ENCODE measurements at places on chromosomes 2 and 18.

- no peak for DNase-seq
These were observed 468.0 kb downstream of the NUP35 start for GRCh38 chr2:183592271-183592670.

DNA sequence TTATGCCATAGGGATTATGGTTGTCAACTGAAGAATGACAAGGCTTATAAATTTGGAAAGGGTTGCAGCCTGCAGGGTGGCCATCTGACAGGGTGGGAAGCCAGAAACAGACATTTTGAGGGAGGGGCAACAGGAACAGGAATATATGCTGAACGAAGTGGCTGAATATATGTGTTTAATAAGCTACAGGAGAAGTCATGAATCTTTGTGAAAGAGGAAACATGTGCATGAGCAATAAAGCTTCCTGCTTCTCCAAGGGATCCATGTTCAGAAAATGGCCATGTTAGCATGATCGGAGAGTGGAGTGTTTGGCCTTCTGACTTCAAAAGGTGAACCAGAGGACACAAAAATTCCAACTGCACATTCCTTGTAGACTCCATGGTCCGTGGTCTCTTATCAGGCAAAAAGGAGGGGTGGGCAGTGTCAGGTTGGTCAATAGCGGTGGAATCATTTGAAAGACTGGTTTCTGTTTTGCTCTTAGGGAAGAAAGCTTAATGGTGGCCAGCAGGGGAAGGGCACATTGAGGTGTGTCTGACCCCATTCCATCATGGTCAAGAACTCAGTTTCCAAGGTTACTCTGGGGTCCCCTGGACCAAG, 144.1 kb downstream of the SOCS6 start:
- no peak for DNase-seq

DNA sequence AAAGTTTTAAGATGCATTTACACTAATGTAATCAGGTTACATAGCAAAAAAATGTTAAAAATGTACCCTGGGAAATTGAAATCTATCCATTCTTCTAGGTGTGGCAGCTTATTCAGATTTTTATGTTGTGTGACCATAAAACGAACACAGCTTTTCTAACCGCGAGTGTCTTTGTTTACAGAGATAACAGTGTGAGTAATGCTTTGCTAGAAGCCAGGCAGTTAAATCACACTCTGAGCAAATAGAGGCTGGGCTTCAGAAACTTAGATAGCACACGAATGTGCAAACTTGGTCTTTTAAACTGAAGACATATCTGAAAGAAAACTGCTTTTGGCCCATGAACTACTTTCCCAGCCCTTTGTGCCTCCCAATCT, 116.1 kb downstream of the SPTBN1 start:
- no peak for DNase-seq

- no peak for DNase-seq
These were observed 50.4 kb downstream of the PKP4 start for GRCh38 chr2:158507141-158507540.

- DNase-seq: no peak
These were observed 34.8 kb downstream of the DNER start for GRCh38 chr2:229679393-229680125.

GRCh38 chr18:7415081-7415894, 151.8 kb upstream of the PTPRM start:
- DNase-seq: no peak

DNA sequence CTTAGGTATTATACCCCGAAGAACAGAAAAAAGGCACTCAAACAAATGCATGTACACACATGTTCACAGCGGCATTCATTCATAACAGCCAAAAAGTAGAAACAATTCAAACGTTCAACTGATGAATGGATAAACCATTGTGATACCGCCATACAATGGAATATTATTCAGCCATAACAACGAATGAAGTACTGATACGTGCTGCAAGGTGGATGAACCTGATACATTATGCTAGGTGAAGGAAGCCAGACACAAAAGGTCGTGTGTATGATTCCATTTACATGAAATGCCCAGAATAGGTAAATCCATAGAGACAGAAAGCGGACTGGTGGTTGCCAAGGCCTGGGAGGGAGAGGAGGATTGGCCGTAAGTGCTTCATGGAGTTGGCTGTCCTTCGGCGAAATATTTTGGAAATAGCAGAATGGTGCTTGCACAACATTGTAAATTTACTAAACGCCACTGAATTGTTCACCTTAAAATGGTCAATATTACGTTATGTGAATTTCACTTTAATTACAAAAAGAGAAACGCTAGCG, 750 bp upstream of the RMP24 start:
- DNase-seq: no peak

- DNase-seq: peak; percentile 96
These were observed 239.4 kb upstream of the TANK start for GRCh38 chr2:160920791-160921303.

DNA sequence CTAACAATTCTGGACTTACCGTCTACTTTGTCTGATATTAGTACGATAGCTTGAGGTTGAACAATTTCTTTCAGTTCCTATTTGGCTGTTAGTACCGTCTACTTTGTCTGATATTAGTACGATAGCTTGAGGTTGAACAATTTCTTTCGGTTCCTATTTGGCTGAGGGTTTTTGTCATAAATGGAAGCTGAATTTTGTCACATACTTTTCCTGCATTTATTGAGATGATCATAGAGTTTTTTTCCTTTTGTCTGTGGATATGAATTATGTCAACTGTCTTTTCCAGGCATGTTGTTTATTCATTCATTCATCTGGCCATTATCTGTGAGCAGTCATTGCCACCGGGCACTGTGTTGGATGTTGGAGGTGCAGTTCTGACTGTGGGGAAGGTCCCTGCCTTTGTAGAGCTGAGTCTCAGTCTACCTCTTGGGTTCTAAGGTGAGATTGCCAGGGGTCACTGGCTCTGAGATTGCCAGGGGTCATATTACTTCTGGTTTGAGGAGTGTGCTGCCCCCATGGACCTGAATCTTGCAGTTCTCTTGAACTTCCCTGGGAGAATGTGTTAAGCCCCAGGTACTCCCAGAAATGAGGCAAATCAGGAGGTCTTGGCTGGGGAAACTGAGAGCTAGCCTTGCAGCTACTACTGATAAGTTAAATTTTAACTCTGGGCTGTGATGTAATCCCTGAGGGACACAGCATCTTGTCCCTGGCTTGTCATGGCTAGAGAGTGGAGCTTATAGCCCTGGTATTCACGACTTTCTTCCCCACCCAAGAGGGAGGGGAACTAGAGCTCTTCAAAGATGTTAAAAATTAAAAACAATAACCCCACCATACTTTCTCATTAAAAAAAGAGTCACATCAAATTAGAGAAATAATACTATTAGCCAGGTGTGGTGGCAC, 89.1 kb upstream of the MBOAT2 start:
- DNase-seq: no peak

GRCh38 chr2:3876685-3877084, 173.3 kb downstream of the DCDC2C start:
- DNase-seq: no peak

DNA sequence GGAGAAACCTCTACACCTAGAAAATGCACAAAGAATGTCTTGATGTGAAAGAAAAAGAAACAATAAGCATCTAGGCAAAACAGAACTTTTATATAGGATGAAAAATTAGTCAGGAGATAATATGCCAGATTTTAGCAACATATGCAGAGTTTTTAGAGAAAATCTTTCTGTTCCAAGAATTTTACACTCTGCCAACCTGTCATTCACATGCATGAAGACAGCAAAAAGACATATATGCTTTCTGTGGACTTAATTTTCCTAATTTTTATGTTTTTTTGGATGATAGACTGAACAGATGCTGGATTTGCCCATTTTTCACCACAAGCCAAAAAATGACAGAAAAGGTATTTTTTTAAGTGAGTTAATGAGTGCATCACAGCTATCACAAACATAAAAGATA, 637.3 kb downstream of the TRIB2 start:
- DNase-seq: no peak

- no peak for DNase-seq
These were observed 90.9 kb upstream of the SMAD7 start for GRCh38 chr18:49041435-49042245.

DNA sequence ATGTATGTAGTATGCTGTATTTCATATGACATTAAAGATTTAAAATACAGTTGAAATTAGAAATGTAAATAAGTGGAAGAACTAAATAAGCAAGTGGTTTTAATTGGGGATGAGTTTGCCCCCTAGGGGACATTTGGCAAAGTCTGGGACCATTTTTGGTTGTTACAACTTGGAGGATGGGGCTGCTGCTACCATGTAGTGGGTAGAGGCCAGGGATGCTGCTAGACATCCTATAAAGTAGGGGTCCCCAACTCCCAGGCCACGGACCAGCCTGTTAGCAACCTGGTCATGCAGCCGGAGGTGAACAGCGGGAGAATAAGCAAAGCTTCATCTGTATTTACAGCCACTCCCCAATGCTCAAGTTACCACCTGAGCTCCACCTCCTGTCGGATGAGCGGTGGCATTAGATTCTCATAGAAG, 27.9 kb upstream of the ASNSD1 start:
- DNase-seq: no peak

DNA sequence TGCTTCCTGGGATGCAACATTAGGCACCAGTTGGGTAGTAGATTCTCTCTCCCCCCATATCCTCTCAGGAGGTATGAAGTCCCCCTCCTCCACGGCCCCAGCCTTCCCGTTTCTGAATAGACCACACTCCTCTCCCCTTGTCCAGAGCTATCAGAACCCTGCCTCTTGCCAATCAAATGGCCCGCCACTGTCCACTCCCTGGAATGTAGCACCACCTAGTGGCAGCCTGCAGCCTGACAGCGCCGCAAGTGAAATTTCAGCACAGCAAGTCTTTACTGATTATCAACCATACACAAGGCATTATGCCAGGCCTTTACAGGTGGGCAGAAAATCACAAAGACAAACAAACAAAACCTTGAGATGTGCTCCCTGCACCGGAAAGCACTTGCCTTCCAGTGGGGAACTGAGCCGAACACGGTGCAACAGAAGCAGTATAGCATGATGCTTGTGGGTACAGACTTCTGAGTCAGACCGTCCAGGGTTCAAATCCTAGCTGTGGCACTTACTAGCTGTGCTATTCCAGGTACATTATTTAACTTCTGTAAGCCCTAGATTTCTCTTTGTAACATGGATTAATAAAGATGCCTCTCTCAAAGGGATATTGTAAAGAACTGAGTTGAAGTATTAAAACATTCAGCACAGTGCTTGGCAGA, 174.0 kb downstream of the SMAD2 start:
- DNase-seq: no peak

DNA sequence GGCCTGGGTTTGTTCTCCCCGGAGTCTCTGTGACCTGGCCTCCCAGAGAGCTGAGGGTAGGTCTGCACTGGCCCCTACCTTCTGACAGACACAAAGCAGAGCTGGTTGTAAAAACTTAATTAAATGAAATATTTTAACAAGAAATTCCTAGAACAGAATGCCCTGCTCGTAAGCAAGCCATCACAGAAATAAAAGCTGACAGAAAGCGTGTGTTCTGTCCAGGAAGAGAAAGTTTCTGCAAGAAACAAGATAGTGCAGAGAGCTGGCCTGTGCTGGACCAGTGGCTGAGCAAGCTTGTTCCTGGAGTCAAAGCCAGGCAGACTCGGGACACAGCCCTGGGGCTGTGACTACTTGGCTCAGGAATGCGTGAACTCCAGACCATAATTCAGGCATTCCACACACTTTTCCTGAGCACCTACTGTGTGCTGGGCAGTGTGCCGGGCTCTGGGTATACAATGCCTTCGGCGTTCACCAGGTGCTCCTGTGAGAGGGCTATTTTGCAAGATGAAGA, 51.6 kb downstream of the APOB start:
- DNase-seq: no peak

DNA sequence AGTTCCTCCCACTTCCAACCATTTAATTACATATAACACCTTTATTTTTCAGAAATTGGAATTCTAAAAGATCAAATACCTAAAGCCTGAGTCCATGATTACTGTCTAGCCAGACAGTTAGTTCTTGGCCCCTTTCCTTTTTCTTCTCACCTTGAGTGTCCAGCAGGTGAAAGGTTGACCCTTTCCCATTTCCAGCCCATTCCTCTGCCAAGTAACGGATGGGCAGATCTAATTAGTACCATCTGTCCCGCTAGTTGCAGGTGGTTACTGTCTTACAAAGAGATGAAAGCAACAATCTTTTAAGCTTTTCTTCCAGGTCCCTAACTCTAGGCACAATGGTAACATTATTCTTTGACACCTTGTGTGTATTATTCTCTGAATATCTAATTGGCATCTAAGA, 506.7 kb downstream of the ARHGAP15 start:
- DNase-seq: no peak

GRCh38 chr18:74244554-74244953, 47.2 kb downstream of the CYB5A start:
- no peak for DNase-seq

- DNase-seq: no peak
These were observed 879 bp upstream of the ADAM23 start for GRCh38 chr2:206442474-206442832.

GRCh38 chr2:152063325-152063924, 35.4 kb downstream of the CACNB4 start:
- no peak for DNase-seq

DNA sequence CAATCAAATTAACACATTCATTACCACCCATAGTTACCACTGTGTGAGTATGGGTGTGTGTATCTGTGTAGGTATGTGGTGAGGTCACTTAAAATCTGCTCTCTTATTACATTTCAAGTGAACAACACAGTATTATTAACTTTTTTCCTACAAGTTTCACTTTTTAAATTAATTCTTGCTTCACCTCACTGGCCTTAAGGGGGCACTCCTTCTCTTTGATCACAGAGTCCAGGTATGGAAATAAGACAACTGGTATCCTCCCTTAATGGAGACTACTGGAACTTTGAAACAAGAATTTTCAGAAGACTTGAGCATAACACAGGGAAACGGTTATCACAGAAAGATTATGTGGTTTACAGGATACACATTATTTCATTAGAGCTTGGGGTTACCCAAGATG, 255.8 kb downstream of the ASXL3 start:
- no peak for DNase-seq

DNA sequence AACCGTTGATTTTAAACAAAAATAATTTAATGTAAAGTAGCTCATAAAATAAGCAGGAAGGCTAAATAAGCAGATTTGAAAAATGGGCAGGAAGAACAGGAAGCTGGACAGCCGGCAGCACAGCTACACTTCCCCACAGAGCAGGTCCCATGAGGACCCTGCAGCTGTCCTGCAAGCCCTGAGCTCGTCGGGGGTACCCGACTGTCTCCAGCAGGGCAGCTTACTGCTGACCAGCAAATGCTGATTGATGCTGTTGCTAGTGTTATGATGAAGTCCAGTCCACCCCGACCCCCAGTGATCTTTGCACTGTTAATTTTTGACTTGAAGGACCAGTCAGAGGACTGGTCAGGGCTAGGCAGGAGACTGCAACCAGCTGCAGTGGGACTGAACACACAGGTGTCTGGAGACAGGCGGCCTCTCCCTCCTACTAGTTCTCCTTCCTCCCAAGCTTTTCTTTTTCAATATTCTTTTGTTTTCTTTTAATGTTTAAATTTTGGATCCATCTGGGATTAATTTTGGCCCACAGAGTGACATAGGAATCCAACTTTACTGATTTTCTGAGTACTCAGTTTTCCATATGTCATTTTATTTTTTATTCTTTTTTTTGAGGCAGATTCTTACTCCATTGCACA, 27.7 kb downstream of the POLE4 start:
- DNase-seq: no peak

GRCh38 chr2:43082111-43082894, 144.1 kb downstream of the ZFP36L2 start:
- no peak for DNase-seq

Measured in AG04449 (cell line).